ENCODE measurements at places on chromosomes 1 and 21. TPM values are rescaled to one million over a fixed set of nuclear protein-coding genes. Genes with fewer than 3 reads are reported as not detected.

GRCh38 chr1:7218210-7218832 is 433.1 kb downstream of the CAMTA1 start:
- H3K27ac ChIP-seq, result no peak overlapping the region
- H3K4me3 ChIP-seq, result no peak overlapping the region
- H3K4me1 ChIP-seq, result no peaks in the 10 kb centered on the region
- no peaks in the 10 kb centered on the region for H3K27me3 ChIP-seq

Gene AMY1B
- 0.57 TPM for total RNA-seq

DNA sequence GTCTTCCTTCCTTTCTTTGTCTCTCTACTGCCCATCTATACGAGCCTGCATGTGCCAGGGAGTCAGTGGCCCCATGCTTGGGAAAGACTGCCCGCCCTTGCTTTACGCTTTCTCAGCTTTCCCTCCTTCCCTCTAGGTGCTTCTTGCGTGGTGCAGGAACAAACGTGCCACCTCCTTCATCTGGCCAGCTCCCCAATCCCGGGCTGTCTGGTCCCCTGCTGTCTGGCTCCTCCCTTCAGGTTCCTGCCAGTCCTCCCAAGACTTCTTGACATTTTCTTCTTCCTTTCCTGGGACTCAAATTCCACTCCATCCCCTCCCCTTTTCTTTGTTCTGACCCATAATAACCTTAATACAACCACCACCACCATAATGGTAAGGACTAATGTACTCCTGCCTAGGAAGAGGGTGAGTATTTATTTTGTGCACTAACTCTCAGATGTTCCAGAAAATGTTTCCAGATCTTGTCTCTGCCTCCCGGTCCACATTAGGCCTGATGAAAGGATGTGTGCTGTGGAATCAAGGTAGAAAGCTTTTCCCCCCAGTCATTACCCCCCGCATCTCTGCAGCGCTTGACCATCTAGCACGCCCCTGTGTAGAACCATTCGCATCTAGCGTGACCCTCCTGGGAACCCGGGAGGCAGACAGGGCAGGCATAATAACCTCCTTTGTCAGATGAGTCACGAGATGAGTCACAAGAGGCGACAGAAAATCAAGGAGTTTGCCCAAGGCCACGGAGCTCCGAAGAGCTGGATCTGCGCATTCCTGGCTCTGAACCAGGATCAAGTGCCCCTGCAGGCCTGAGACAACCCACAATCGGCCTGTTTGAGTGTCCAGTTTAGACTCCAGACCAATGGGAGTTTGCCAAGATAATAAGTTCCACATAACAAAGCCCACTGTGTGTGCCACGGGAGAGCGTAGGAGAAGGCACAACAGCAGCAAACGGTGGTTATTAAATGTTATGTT is 60.1 kb upstream of the NEK2 start:
- no peak overlapping the region for H3K27ac ChIP-seq
- H3K4me3 ChIP-seq, result no peak overlapping the region
- DNase-seq, result no peak
- no peaks in the 10 kb centered on the region for H3K27me3 ChIP-seq
- H3K4me1 ChIP-seq, result no peaks in the 10 kb centered on the region
- H3K36me3 ChIP-seq, result no peaks in the 10 kb centered on the region

GRCh38 chr1:223653015-223653414 is 12.5 kb downstream of the CAPN8 start:
- no peaks in the 10 kb centered on the region for H3K27me3 ChIP-seq
- peak; percentile 34 for DNase-seq
- H3K27ac ChIP-seq, result no peak overlapping the region
- no peaks in the 10 kb centered on the region for H3K36me3 ChIP-seq
- H3K4me1 ChIP-seq, result no peaks in the 10 kb centered on the region

Gene BRINP3
- total RNA-seq, result 0.17 TPM

DNA sequence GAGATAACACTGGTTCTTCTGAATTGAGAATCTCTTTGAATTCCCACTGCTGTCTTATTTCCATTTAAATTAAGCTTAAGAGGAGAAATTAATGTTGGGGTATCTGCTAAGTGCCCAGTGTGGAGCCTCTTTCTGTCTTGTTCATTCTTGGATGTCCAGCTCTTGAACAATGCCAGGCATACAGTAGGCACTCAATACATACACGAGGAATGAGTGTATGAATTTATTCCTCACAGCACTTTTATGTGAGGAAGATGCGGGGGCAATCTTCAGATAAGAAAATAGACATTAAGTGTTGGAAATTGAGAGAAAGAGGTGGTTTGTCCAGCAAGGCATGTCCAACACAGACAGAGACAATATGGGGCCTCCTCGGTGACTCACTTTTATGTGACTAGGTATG is 11.8 kb upstream of the ATF3 start:
- no peaks in the 10 kb centered on the region for H3K36me3 ChIP-seq
- peak overlapping the region; percentile 72 for H3K27ac ChIP-seq
- H3K4me3 ChIP-seq, result no peak overlapping the region
- H3K4me1 ChIP-seq, result peaks cover 3% of the 10 kb centered on the region

DNA sequence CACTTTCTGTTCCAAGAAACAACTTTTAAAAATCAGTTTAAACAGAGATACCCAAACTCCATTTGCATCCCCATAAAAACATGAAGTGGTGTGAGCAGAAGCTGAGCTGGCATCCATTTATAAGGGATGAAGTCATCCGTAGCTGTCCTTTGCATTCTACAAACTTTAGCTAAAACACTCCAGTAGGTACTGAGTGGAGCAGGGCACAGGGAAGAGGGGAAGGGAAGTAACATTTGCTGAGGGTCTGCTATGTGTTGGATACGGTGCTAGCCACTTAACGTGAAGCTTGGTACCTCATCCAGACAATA is 32.9 kb downstream of the VWA5B1 start:
- H3K27me3 ChIP-seq, result no peaks in the 10 kb centered on the region
- H3K4me1 ChIP-seq, result peaks cover 7% of the 10 kb centered on the region
- H3K27ac ChIP-seq, result peak overlapping the region; percentile 32
- H3K4me3 ChIP-seq, result no peak overlapping the region
- DNase-seq, result no peak

GRCh38 chr1:201632364-201632952 is 93.5 kb downstream of the NAV1 start:
- no peak overlapping the region for H3K4me3 ChIP-seq
- no peaks in the 10 kb centered on the region for H3K36me3 ChIP-seq
- H3K4me1 ChIP-seq, result peaks cover 30% of the 10 kb centered on the region
- H3K27me3 ChIP-seq, result no peaks in the 10 kb centered on the region
- no peak overlapping the region for H3K27ac ChIP-seq
- DNase-seq, result no peak

- DNase-seq, result peak; percentile 7
- H3K4me3 ChIP-seq, result no peak overlapping the region
- H3K36me3 ChIP-seq, result no peaks in the 10 kb centered on the region
- H3K27ac ChIP-seq, result no peak overlapping the region
Observed at GRCh38 chr1:53616927-53617326, 122.0 kb downstream of the GLIS1 start.

GRCh38 chr1:54583307-54583686 is 35.3 kb downstream of the ACOT11 start:
- H3K27me3 ChIP-seq, result no peaks in the 10 kb centered on the region
- DNase-seq, result no peak
- H3K36me3 ChIP-seq, result no peaks in the 10 kb centered on the region
- H3K4me1 ChIP-seq, result peaks cover 7% of the 10 kb centered on the region
- no peak overlapping the region for H3K27ac ChIP-seq

Gene WNT2B
- 19.9 TPM for total RNA-seq

Gene EVA1C
- 46.2 TPM for total RNA-seq

DNA sequence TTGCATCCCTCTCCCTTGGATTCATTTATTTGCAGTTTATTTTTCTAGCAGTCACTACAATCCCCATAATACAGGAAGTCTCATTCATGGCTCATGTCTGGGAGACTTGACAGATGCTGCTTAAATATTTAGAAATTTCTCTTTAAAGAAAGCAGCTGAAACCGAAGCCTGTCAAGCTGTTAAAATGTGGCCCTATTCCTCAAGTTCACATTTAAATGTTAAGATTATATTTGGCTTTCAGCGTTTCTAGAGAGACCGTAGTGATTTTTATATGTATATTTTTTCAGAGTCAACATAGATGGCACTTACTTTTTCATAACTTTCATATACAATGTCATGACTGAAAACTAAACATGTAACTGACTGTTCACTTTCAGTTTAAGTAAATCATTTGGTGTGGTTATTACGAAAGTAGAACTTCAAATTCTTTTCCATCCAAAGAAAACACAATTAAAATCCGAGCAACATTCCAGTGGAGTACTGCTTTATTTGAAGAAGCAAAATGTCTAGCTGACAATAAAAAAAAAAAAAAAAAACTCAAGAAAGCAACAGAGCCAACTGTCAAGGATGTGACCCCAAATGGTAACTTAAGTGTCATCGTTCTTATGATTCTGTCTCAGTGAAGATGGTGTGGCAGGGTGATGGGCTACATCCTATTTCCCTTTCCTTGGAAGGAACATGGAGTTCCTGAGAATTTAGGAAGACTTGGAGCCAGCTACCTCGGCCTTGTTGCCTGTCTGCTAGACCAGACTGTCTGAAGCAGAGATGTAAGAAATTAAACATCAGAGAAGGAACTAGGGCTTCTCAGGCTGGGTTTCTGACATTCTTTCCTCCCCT is 37.8 kb downstream of the MIS18A start:
- H3K4me1 ChIP-seq, result no peaks in the 10 kb centered on the region
- DNase-seq, result no peak
- H3K27ac ChIP-seq, result peak overlapping the region; percentile 50
- H3K36me3 ChIP-seq, result no peaks in the 10 kb centered on the region

DNA sequence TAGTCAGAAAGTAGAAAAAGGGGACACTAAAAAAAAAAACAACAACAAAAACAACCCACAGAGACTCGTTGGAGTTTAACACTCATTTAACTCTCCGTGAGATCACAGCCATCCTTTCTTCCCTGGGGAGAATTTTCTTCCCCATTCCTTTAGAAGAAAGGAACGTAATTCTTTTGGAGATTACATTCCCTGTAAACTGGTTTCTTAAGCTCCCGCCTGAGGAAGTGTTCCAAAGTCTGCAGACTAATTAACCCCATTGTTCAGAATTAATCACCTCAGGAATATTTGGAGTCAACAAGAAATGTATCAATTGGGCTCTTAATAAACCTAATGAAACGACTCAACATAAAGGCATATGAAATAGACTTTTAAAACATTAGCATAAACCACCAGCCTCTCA is 228.2 kb upstream of the CSF3R start:
- H3K27ac ChIP-seq, result no peak overlapping the region
- no peaks in the 10 kb centered on the region for H3K4me1 ChIP-seq
- no peak overlapping the region for H3K4me3 ChIP-seq
- H3K36me3 ChIP-seq, result no peaks in the 10 kb centered on the region

- peaks cover 20% of the 10 kb centered on the region for H3K4me1 ChIP-seq
- H3K27ac ChIP-seq, result no peak overlapping the region
- no peaks in the 10 kb centered on the region for H3K27me3 ChIP-seq
- H3K36me3 ChIP-seq, result peaks cover 2% of the 10 kb centered on the region
- DNase-seq, result no peak
- no peak overlapping the region for H3K4me3 ChIP-seq
Observed at GRCh38 chr1:212012034-212012740, 23.2 kb downstream of the INTS7 start.

- no peaks in the 10 kb centered on the region for H3K36me3 ChIP-seq
- no peak for DNase-seq
- no peaks in the 10 kb centered on the region for H3K27me3 ChIP-seq
Observed at GRCh38 chr1:26597629-26598039, 68.1 kb downstream of the RPS6KA1 start.

- no peak overlapping the region for H3K27ac ChIP-seq
- H3K36me3 ChIP-seq, result peaks cover 100% of the 10 kb centered on the region
- no peak overlapping the region for H3K4me3 ChIP-seq
- H3K4me1 ChIP-seq, result no peaks in the 10 kb centered on the region
- no peak for DNase-seq
Observed at GRCh38 chr1:39328095-39328494, 123.6 kb downstream of the MACF1 start.

DNA sequence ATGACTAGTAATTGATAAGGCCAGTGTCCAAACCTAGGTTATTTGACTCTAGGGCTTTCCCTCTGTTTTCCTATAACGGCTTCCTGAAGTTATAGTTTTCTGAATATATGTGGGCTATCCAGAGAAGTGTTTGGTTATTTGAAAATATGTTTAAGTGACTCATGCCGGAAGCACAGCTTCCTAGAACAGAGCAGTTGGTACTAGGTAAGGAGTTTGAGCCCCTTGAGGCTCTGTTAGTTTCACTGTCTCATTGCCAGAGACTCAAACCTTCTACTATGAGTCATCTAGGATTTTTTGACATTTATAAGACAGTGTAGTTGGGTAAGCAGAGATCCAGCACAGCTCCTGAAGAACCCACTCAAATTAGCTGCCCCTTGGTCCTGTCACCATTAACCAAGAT is 27.1 kb upstream of the LEPR start:
- no peak for DNase-seq
- H3K4me3 ChIP-seq, result no peak overlapping the region
- H3K36me3 ChIP-seq, result peaks cover 6% of the 10 kb centered on the region
- H3K27ac ChIP-seq, result no peak overlapping the region

GRCh38 chr1:155175927-155176371 is 2.3 kb downstream of the TRIM46 start:
- peaks cover 7% of the 10 kb centered on the region for H3K27me3 ChIP-seq
- no peak overlapping the region for H3K4me3 ChIP-seq
- H3K36me3 ChIP-seq, result no peaks in the 10 kb centered on the region
- H3K27ac ChIP-seq, result no peak overlapping the region
- peaks cover 41% of the 10 kb centered on the region for H3K4me1 ChIP-seq

DNA sequence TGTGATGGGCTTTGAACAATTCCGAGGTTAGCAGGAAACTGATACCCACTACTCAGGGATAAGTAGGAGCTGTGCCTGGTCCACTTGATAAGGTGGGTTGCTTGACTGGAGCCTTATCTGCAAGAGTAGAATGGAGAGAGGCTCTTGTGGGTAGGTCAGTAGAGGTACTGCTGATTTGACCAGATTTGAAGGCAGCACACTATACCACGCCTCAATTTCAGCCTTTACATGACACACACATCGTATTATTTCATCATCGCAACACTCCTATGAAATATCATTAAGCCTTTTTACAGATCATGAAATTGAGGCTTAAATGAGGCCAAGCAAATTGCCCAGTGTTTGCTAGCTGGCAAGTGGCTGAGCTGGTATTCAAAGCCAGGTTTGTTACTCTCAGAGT is 69.6 kb downstream of the KCNJ15 start:
- no peaks in the 10 kb centered on the region for H3K27me3 ChIP-seq
- no peak for DNase-seq
- no peak overlapping the region for H3K4me3 ChIP-seq

Gene FCGR3B
- total RNA-seq, result 11.3 TPM

Measured in upper lobe of left lung (tissue), 6 donors.